T-cell (primary cell): ENCODE measurements at places on chromosomes 12 and 14.

GRCh38 chr14:67764496-67764895 is 51.9 kb downstream of the ZFYVE26 start:
- DNase-seq, result no peak

DNA sequence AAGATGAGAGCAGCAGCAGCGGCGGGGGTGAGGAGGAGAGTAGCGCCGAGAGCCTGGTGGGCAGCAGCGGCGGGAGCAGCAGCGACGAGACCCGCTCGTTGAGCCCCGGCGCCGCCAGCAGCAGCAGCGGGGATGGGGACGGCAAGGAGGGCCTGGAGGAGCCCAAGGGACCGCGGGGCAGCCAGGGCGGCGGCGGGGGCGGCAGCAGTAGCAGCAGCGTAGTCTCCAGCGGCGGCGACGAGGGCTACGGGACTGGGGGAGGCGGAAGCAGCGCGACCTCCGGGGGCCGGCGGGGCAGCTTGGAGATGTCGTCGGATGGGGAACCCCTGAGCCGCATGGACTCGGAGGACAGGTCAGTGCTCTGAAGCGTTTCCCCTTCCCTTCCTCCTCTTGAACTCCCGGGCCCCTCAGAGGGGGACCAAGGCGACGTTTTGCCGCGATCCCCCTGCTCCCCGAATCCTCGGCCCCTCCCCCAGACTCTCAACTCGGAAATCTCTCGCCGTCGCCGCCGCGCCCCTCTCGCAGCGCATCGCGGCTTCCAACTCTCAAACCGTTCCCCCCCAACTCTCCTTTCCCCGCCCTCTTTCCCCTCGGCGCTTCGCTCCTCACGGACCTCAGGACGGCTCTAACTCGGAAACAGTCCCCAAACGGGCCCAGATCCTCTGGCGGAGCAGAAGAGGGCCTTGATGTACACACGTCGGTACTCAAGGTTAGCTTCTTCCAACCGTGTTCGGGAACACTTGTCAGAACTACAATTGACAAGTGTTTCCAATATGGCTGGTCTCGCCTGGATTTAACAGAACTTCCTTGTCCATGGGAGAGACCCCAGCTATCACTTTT is 947 bp downstream of the AEBP2 start:
- peak; percentile 53 for DNase-seq

DNA sequence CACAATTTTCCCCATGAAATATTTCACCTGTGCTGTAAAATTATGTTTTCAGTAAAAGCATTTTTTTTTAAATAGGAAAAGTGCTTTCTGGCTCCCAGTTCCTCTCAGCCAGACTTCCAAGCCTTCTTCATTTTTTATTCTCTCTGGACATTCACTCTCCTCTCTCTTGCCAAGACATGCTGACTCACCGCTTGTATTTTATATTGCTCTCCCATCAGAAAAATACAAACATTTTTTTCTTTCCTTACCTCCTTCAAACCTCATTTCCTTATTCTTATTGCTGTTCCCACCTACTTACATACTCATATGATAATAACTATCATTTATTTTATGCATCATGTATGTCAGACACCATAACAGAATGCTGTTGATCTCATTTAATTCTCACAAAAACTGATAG is 37.7 kb upstream of the ZNF641 start:
- DNase-seq, result no peak

GRCh38 chr12:54981796-54982195 is 2.8 kb downstream of the TESPA1 start:
- no peak for DNase-seq

GRCh38 chr14:35849122-35849521 is 23.0 kb downstream of the BRMS1L start:
- DNase-seq, result no peak

- DNase-seq, result no peak
These were observed 69.4 kb upstream of the PRIMA1 start for GRCh38 chr14:93857500-93858283.

DNA sequence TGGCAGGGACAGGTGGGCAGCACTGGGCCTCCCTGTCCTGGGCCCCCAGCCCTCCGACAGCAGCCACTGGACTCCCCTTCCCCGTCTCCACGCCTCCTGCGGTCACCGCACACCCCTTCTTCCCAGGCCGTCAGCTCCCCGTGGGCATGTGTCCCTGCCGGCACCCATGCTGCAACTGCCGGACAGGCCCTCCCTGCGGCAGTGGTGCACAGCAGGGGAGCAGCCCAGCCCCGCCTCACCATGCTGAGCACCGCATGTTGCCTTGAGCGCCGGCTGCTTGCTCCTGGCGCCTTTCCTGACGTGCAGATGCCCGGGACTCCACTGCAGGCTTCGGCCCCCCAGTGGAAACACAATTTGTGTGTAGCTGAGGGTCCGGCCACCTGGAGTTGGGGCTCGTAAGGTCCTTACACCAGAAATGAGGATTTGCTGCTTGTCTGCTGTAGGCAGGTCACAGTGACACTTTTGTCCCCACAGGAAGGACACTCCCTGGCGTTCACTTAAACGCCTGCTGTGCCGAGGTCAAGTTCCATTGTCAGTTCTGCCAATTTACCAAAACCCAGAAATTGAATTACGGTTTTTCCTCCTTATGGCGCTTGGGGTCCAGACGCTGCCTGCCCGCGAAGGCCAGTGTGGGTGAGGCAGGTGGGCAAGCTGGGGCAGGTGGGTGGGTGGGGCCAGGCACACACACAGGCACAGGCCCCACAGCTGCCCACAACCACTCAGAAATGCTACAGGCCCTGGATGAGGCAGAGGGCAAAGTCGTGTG is 28.2 kb upstream of the MMP17 start:
- DNase-seq, result no peak

- no peak for DNase-seq
These were observed 223.7 kb downstream of the KCNC2 start for GRCh38 chr12:74985986-74986319.

GRCh38 chr14:33254342-33254741 is 315.7 kb downstream of the NPAS3 start:
- DNase-seq, result no peak

DNA sequence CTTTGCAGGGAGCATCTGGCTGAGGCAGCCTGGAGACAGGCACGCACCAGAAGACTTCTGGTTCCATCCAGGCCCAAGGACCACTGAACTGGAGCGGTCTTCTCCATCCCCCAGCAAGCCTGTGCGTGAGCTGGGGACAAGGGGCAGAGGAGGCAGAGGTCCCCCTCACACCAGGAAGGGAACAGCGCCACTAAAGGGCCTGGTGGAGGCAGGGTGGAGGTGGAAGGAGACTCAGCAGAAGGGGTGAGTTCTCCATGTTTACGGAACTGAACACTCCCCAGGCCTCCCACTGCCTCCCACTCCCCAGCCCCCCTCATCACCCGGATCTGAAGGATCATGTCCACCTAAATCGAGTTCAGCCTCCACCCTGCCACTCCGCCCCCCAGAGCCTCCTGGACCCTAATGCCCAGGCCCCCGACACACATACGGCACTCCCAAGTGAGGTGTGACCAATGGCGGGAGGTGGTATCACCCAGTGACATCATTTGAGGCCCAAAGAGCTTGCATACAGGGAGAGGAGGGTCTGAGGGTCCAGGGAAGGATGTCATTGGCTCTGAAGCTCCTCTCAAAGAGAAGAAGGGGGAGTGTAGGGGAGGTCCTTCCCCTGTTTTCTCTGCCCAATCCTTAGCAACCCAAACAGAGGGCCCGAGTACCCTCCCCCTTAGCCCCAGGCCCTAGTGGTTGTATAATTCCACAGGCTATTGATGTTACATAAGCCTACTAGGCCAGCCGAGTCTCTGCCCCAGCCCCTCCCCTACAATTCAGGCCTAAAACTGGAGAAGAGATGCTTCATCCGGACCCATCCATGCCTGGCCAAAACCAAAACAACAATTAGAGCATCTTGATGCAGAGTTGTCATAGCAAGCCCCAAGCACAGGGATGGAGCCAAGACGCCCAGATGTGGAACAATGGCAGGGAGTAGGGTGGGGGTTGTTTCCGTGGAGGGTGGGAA is 1.0 kb downstream of the FAIM2 start:
- no peak for DNase-seq

GRCh38 chr12:42217656-42218055 is 20.4 kb downstream of the YAF2 start:
- DNase-seq, result no peak

DNA sequence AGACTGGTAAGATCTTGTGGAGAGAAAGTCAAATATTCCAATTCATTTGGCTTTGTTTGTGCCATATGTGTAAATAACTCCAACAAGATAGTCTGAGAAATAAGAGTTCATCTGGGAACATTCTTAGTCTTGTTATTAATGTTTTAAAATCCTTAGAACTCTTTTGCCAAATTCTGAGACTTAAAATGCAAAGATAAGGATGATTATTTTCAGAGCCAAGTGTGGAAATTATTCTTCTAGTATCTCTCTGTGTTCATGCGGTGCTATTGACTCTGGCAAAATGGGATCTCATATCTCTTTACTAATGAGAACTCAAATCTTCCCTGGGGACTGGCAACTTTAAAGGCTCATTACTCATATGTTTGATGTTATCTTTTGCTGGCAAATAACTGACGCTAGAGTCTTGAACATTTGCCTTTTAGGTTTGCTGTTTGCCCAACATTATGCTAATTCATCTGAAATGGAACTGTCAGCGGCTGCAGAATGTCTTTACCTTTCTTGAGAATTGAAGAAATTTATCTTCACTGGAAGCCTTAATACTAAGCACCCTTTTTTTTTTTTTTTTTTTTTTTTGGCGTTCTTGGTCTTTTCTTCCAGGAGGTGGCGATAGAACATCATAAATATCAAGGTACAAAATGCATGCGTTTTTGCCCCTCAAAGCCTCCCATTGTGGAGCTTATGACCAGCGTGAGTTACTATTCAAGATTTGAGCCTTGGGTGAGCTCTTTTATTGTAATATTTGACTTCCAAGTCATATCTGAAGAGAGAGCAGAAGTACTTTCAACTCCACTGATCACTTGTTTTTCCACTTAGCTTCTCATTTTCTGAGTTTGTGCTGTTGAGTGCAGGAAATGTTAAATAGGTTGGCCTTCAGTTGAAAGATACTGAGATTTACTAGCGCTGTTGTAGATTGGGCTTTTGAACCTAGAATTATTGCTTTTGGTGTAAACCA is 86.5 kb downstream of the CAND1 start:
- peak; percentile 7 for DNase-seq

- DNase-seq, result no peak
These were observed 151.6 kb upstream of the SYT1 start for GRCh38 chr12:78712834-78713481.

DNA sequence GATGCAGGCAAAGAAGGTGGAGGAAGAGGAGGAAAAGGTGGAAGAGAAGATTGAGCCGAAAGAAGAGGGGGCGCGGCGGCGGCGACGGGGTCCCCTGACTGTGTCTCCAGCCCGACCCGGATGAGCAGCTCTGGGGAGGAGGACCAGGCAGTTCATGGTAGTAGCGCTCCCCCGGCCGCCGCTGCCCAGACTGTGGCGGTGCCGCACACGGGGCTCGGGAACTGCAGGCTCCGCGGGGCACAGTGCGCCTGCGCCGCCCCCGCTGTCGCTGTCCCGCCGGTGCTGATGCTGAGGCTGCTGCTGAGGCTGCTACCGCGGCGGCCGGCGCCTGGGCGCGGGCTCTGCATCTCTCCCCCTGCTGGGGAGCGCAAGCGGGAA is at the start of gene KCNH5:
Gene KCNH5, minus strand, starts transcription at position 225 of the 378 bp plus-strand sequence. CDS start 272 bp downstream, outside the sequence.
- DNase-seq, result no peak

DNA sequence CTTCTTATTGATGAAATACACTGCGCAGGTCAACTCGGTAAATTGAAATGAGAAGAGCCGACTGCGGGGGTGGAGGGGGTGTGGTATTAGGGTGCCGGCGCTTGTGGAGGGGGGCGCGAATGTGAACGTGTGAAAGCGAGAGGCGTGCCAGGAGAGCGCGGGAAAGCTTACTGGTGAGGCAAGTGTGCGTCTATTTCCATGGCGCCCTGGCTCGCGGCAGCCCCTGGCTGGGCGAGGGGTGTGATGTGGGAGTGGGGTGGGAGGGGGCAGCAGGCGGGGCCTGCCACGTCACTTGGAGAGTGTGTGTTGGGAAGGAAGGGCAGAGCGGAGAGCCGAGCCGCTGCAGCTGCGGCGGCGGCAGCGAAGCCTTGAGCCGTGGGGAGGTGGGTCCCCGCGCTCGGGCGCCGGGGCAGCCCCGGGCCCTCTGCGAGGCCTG is 88.8 kb downstream of the GALNT8 start:
- DNase-seq, result peak; percentile 13

DNA sequence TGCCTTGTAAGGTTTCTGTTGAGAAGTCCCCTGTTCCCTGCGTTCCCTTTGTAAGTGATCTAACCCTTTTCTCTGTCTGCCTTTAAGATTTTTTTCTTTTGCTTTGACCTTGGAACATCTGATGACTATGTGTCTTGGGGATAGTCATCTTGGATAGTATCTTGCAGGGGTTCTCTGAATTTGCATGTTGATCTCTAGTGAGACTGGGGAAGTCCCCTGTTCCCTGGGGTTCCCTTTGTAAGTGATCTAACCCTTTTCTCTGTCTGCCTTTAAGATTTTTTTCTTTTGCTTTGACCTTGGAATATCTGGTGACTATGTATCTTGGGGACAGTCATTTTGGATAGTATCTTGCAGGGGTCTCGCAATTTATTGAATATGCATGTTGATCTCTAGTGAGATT is 38.2 kb upstream of the TMX1 start:
- no peak for DNase-seq

- DNase-seq, result no peak
These were observed 6.1 kb downstream of the CEP170B start for GRCh38 chr14:104871145-104871655.

- DNase-seq, result peak; percentile 92
These were observed at the start of gene PEBP1 for GRCh38 chr12:118135788-118136558. Gene PEBP1 (plus strand): TSS chr12:118136124. CDS start chr12:118136210, 86 bp downstream.

DNA sequence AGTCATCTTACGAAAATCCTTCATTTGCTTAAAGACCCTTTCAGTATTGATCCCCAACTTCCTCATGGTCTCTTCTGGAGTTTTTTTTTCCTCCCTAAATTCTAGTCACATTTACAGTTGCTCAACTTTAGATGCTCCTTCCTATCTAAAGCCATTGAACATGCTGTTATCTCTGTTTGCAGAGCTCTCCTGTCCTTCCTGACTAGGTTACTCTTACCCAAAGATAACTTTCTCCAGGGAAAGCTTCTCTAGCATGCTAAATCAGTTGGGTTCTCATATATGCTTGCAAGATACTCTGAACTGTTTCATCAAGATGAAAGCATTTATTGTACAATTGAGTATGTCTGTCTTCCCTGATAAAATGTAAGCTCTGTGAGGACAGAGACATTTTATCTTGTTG is 1.8 kb upstream of the RAB21 start:
- no peak for DNase-seq

- no peak for DNase-seq
These were observed 1150.0 kb downstream of the FSCB start for GRCh38 chr14:43356979-43357545.

GRCh38 chr14:97791906-97792305 is 994.7 kb downstream of the VRK1 start:
- DNase-seq, result no peak
